ENCODE measurements at places on chromosomes 4 and X.

GRCh38 chr4:89275587-89275986, 32.0 kb downstream of the GPRIN3 start:
- DNase-seq: no peak

GRCh38 chr4:126182786-126183185, 868.0 kb downstream of the FAT4 start:
- DNase-seq: no peak

GRCh38 chr4:188031751-188032150, 36.2 kb downstream of the ZFP42 start:
- no peak for DNase-seq

DNA sequence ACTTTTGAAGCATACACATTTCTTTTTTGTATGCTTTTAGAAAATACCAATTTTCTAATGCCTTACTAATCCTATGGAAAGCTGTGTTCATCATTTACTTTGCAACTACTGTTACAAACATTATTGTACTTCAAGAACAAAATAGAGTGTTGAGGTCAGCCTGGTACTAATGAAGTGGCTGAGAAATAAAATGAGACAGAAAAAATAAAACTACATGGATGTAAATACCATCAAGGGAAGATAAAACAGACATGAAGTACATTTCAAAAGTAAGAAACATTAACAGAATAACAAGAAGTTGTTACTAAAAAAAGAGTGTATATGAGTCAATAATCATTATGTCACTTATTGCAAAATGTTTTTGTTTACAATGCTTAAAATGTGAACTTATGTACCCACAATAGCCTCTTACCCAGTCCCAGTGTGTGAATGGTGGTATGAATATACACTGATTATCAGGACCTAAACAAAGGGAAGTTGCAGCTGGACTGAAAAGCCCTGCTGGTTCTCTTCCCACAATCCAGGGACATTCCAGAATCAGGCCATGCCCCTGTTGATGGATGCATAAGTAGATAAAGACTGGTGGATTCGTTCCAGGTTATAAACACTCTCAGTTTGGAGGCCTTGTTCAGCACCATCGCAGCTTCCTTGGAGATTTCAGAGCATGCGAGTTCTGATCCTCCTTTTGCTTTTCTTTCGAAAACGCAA, 2.4 kb upstream of the CSN3 start:
- no peak for DNase-seq

GRCh38 chrX:10875995-10876394, 235.1 kb upstream of the HCCS start:
- no peak for DNase-seq

GRCh38 chr4:11106190-11106589, 322.5 kb downstream of the HS3ST1 start:
- no peak for DNase-seq

- no peak for DNase-seq
Observed at GRCh38 chr4:83358410-83358809, 23.8 kb upstream of the HPSE start.

- no peak for DNase-seq
Observed at GRCh38 chr4:176090115-176090514, 24.5 kb downstream of the WDR17 start.

DNA sequence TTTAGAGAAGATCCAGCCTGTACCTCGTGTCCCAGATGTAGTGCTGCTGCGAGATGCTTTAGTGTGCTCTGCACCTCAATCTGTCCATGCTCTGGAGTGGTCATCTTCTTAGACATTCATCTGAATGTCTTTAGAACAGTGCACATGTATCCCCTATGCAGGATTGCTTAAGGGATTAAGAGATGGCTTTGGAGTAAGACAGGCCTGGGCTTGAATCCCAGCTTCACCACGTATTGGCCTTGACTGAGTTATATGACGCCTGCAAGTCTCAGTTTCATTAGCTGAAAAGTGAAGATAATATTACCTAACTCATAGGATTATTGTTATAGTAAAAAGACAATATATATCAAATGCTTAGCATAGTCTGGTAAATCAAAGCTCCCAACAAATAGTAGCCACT, 98.3 kb downstream of the NFKB1 start:
- no peak for DNase-seq

DNA sequence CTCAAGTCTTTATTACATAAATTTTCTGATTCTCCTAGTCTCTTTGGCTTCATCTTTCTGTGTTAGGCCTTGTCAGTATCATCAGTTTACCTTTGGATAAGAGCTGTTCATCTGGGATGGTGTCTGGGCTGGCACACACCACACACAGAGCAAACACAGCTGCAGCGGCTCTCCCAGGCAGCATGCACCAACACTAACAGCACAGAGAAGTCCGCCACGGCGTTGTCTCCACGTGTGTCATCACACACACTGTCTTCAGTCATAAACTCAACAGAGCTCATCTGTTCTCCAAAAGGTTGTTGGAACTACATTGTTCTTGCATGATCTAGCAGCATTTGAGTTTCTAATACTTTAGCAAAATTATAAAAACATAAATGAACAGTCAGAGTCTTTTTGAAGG, 851.9 kb upstream of the FRG1 start:
- no peak for DNase-seq

- DNase-seq: no peak
Observed at GRCh38 chrX:41184312-41184711, 99.1 kb downstream of the USP9X start.

DNA sequence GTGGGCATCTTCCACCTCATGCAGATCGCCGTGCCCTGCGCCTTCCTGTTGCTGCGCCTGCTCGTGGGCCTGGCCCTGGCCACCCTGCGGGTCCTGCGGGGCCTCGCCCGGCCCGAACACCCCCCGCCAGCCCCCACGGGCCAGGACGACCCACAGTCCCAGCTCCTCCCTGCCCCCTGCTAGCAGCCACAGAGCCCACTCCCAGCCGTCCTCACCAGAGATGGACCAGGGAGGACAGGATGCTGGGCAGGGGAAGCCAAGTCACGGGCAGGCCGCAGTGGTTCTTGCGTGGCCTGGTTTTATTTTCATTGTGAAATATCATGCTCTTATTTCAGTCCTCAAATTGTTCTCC, 15.1 kb downstream of the DGKQ start:
- no peak for DNase-seq

DNA sequence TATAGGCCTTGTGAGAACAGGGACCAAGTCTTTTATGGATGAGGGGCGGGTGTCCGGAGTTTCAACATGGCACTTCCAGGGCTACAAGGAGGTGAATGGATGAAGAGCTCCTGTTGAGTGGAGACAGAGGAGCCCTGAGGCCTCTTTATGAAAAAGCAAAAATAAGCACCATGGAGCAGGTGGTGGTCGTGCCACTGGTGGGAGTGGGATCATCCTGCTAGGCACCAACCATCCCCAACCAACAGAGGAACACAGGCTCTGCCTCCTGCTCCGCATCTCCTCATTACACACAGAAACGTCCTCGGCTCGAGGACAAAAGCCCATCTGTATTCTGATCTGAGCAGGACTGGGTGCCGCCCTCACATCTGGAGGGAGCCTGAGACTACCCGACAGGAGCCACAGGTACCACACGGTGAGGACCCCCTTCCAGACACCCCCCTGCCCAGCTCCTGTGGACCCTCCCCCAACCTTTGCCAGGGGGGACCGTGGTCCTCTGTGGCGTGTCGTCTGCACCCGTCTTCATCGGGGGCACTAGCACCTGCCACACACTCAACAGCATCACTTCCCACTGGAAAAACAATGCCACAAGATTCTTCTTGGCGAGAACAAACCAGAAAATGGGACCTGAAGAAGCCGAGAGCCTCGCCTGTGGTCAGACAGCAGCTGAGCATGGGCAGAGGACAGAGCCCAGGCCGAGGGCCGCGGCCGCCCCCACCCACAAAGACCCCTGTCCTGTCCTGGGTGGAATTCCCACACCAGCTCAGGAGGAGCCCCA, 3.9 kb upstream of the PDE6B start:
- no peak for DNase-seq

GRCh38 chr4:128241425-128241913, 46.1 kb downstream of the PGRMC2 start:
- DNase-seq: no peak

- no peak for DNase-seq
Observed at GRCh38 chr4:40453912-40454311, 118.8 kb downstream of the CHRNA9 start.

GRCh38 chr4:10640561-10641201, 43.9 kb downstream of the CLNK start:
- DNase-seq: no peak

Data from kidney capillary endothelial cell (primary cell).